GM23248 (cell line): ENCODE measurements at places on chromosomes 13 and 19. TPM values are rescaled to one million over a fixed set of nuclear protein-coding genes. Genes with fewer than 3 reads are reported as not detected.

The NALCN gene
- total RNA-seq: 3.6 and 3.9 TPM in 2 replicates

The NLRP9 gene
- not detected in 2 replicates for total RNA-seq

The KASH5 gene
- total RNA-seq: not detected in 2 replicates

DNA sequence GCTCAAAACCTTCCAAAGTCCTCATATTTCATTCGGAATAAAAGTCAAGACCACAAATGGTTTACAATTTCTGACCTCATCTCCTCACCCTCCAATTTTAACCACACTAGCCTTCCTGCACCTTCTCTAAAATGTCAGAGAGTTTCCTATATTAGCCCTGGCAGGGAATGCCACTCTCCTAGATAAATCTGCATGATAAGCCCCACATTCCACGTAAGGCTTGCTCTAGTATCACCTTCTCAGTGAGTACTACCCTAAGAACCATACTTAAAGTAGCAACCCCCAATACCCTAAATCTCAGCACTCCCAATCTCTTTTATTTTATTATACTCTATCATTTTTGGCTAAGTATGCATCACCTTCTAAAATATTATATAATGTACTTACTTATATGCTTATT is 100.5 kb upstream of the SLITRK5 start:
- H3K36me3 ChIP-seq: no peaks in the 10 kb centered on the region
- H3K27ac ChIP-seq: no peak overlapping the region
- H3K27me3 ChIP-seq: no peaks in the 10 kb centered on the region
- H3K4me3 ChIP-seq: no peak overlapping the region

DNA sequence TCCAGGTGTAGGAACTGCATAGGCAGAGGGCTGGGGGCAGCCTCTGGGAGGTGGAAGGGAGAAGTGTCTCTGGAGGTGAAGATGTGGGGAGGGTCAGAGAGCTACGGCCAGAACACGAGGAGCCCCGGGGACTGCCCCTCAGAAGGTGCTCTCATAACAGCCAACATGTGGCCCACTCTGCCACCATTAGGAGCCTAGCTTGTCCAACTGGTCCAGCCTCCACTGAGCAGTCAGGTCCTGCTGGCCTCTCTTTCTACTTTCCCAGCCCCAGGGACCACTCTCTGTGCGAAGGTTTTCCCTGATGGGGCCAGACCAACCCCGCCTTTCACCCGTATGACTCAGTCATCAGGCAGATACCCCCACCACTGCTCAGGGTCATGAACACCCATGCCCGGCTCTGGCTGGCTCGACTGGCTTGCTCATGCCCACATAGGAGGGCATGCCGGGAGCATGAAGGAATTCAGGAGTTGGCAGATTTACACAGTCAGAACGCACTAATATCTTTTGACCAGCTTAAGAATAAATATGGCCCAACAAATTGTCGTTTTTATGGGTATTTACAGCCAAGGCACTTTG is 37.5 kb upstream of the C19orf12 start:
- no peak overlapping the region for H3K27ac ChIP-seq
- no peaks in the 10 kb centered on the region; the same call in none of the 2 replicates for H3K27me3 ChIP-seq
- no peak for DNase-seq
- no peaks in the 10 kb centered on the region for H3K36me3 ChIP-seq
- H3K4me1 ChIP-seq: no peaks in the 10 kb centered on the region
